Stimulated activated CD8-positive, alpha-beta memory T cell treated with anti-CD3 and anti-CD28 coated beads, Interleukin-7, amount 100 ng/mL, for 48 hours (primary cell): ENCODE measurements at places on chromosomes 13 and 19.

DNA sequence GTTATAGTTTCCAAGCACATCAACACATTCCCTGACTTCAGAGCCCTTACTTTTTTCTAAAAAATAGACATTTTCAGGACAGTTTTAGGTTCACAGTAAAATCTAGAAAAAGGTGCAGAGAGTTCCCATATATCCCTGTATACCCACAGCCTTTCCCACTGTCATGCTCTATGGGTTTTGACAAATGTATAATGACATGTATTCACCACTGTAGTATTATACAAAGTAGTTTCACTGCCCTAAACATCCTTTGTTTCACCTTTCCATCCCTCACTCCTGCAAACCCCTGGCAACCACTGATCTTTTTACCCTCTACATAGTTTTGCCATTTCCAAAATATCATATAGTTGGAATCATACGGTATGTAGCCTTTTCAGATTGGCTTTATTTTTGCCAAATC lies 15.6 kb downstream of the NAA16 start:
- DNase-seq: no peak

- no peak for DNase-seq
These were observed 64.3 kb upstream of the F7 start for GRCh38 chr13:113041293-113041690.

DNA sequence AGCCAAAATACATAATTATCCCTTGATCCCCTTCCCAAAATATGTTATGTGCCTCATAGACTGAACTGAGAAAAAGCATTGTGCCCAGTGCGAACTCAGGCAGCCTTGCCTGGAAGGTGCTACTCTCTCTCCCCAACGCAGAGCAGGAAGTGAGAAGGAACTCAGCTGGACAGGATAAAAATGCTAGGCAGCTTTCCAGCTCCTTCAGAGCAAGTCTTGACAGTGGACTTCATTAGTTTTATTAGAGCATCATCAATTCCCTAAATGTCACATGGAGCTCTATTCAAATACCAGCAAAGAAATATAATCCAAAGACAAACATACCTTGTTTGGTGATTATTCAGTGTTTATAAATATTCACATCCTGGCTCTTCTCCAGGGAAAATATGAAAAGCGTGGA lies 202.4 kb downstream of the RFC3 start:
- DNase-seq: no peak

- no peak for DNase-seq
These were observed 35.3 kb downstream of the FPR3 start for GRCh38 chr19:51830274-51830673.

GRCh38 chr13:47004540-47004939 lies 107.7 kb upstream of the HTR2A start:
- DNase-seq: no peak

DNA sequence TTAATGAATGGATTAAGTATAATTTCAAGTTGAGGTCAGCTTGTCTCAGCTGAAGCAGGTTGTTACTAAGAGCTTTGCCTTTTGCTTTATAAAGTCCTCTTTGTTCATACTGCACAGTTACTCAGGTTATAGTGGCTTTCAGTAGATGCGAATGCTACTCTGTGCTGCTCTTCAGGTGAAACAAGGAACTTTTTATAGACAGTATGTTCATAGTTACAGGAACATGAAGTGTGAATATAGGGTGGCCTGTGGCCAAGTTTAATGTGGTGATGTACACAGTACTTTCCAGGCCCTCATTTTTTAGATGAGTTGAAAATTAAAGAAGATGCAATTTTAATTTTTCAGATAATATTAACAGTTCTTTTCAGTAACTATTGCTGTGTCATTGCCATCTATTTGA lies 20.8 kb downstream of the SUGT1 start:
- DNase-seq: no peak
